GM23338 (cell line): ENCODE measurements at places on chromosomes 2 and 18.
A peak's percentile ranks its signal among the peaks of the same experiment; 100 is the strongest.

GRCh38 chr18:44799907-44800421 lies 119.3 kb downstream of the SETBP1 start:
- no peak for DNase-seq

DNA sequence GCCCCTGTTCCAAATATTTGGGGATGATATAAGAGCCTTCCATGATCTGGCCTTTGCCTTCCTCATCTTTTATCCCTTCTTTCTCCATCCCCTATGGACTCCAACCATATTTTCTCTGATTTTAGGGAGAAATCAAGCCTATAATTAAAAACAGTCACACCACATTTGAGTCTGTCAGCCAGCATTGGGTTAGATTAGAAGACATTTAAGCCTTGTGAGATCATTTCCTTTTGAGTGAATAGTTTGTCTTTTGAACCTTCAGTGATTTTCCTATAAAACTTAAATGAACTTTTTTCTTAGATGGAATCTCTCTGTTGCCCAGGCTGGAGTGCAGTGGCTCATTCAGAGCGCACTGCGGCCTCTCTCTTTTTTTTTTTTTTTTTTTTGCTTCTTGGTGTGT lies 7.6 kb upstream of the C18orf32 start:
- no peak for DNase-seq

DNA sequence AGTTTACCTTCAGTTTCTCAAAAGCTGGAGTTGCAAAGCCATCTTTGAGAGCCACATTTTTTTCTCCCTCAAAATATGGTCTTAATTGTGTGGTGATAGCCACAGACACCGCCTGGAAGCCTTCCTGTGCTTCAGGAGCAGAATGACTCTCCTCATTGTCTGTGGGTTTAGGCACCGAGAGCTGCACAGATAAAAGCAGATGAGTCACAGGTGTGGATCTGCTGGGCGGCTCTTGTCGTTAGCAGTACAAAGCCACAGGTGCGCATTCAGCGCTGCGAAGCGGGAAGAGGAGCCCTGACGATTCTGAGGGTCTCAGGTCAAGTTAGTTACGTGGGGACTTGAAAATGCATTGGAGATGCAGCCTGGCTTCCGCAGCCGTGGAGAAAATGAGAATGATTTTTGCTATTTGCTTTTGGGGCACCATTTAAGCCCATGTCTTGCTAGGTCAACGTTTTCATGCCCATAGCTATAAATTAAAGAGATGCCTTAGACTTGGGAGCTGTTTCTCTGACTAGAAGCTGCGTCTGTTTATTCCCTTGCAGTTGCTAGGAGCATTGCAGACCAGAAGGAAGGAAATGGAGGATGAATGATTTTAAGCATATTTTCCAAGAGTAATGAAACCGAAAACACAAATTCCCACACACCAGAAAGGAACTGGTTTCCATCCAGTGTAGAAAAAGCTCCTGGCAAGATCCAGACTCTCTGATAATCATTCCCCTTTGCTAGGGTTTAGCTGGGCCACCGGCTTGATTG lies 51.5 kb downstream of the KLHL29 start:
- peak; percentile 54 for DNase-seq

- no peak for DNase-seq
These were observed 1158.3 kb downstream of the RPIA start for GRCh38 chr2:89849731-89850130.

- no peak for DNase-seq
These were observed 407.1 kb downstream of the SLC4A3 start for GRCh38 chr2:220034426-220035130.

- DNase-seq: no peak
These were observed 645.3 kb downstream of the NR4A2 start for GRCh38 chr2:155687181-155687580.

- DNase-seq: peak; percentile 16
These were observed 216.4 kb downstream of the BCL2 start for GRCh38 chr18:63102941-63103744.

GRCh38 chr2:122643725-122644329 lies 888.4 kb downstream of the TSN start:
- DNase-seq: no peak

GRCh38 chr18:5543773-5544389 lies at the start of gene EPB41L3:
EPB41L3 (minus strand) TSS chr18:5543997; CDS start chr18:5489183, 54,814 bp downstream.
- peak; percentile 54 for DNase-seq

DNA sequence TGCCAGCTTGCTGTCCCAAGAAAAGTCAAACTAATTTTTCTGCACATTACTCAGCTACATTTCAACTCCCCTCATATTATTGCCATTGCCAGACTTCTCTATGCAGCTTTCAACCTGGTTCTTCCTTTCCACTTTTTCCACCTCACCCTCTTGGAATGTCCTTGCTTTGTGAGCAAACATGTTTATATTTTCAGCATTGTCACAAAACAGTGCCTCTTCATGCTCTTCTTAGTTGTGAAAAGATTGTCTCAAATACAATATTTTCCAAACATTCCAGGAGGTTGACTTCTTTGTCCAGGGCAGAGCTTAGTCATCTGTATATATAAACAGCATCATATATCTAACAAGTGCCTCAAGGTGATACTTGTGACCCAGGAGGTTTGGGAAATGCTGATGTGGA lies 803.3 kb upstream of the CELF4 start:
- no peak for DNase-seq

GRCh38 chr2:33322612-33323011 lies 153.8 kb upstream of the RASGRP3 start:
- DNase-seq: no peak

GRCh38 chr2:101270700-101271259 lies 18.1 kb downstream of the CNOT11 start:
- DNase-seq: no peak

GRCh38 chr2:225994748-225995405 lies 595.4 kb downstream of the NYAP2 start:
- no peak for DNase-seq

DNA sequence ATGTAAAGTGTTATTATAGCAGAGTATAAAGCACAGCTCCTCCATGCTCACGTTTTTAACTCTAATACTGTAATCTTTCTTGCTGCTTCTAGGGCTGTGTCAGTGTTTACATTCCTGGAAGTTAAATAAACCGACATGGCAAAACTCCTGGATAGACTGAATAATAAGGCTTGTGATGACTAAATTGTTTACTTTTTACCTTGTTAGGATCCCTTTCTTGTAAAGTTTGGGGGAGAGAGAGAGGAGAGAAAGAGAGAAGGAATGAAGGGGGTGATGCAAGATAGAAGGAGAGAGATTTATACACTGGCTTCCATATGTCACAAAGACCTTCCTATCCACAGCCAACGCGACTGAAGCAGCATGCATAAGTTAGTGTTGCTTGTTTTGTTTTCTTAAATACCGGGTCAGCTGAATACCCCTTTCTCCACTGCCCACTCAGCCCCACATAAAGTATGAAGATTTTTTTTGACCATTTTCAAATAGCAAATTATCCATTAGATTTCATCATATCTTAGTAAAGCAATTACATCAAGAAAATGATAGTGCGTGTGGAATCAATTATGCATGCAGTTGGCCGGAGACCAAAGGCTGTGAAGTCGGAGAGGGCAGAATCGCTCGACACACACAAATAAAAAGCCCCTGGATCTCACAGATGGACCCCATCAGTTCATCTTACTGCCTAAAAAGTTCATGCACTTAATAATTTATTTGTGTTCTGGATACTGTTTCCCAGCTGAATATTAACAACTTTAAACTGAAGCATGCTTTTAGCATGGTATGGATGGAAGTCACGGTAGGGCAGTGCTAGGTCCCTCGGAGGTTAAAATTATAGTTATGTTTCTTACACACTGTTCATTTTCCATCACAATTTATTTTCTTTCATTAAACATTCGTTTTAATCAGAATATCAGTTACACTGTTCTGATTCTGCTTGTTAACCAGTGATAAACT lies 20.1 kb downstream of the BCL11A start:
- no peak for DNase-seq

DNA sequence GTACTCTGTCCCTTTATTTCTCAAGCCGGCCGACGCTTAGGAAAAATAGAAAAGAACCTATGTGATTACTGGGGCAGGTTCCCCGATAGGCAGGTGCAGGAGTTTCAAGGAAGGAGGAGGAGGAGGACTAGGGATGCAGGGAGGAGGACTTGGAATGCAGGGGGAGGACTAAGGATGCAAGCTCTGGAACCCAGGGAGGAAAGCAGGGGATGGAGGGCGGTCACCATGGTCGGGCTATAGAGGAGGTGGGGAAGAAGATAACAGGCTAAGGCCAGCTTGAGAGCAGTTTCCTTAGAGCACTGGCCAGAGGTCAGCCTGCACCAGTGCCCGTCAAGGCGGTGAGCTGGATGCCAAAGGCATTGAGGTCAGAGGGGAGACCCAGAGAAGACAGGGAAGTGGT lies 18.7 kb upstream of the B3GNT7 start:
- peak; percentile 53 for DNase-seq

DNA sequence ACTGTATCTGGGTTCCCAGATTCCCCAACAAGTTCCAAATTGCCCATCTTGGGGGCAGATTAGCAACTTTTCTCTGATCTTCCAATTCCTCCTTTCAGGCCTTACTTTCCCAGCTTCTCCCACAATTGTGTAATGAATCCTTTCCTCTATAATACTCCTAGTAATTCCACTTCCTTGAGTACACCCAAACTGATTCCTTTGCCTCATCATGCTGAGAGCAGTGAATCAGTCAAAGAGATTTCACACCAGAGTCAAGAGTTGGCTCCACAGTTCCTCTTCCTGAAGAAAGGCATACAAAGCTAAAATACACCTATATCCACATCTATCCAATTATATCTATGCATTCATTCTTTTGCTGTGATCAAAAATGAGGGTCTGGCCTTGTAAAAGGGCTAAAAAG lies 28.6 kb upstream of the DAPL1 start:
- DNase-seq: no peak

- no peak for DNase-seq
These were observed 6.4 kb upstream of the CLEC4F start for GRCh38 chr2:70826696-70827350.

DNA sequence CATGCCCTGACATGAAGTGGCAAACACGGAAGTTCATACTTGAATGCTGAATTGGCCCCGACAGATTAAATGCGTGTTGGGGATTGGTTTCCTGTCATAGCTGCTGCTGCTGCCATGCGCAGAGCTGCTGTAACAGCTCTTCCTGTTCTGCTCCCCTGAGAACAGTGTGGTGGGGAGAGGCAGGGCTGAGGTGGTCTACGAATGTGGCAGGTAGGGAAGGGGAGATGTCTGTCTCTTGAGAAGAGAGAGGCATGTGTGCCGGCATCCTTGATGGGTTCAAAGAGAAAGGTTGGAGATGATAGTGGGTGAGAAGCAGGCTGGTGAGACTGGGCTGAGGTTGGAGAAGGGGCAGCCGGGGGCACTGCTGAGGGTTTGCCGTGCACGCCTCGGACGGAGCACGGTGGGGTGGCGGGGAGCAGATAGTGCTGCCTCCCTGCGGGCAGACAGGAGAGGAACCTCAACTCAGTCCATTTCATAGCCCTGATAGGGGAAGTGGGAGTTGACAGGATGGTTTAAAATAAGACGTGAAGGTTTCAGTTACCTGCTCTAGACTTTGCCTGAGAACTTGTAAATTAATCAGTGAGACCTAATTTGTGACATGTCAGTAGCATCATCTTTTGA lies 46.1 kb downstream of the TMEM185B start:
- DNase-seq: peak; percentile 46

- no peak for DNase-seq
These were observed 1104.0 kb upstream of the PIK3C3 start for GRCh38 chr18:40851014-40851429.

GRCh38 chr2:10923965-10924364 lies 12.2 kb downstream of the KCNF1 start:
- no peak for DNase-seq

DNA sequence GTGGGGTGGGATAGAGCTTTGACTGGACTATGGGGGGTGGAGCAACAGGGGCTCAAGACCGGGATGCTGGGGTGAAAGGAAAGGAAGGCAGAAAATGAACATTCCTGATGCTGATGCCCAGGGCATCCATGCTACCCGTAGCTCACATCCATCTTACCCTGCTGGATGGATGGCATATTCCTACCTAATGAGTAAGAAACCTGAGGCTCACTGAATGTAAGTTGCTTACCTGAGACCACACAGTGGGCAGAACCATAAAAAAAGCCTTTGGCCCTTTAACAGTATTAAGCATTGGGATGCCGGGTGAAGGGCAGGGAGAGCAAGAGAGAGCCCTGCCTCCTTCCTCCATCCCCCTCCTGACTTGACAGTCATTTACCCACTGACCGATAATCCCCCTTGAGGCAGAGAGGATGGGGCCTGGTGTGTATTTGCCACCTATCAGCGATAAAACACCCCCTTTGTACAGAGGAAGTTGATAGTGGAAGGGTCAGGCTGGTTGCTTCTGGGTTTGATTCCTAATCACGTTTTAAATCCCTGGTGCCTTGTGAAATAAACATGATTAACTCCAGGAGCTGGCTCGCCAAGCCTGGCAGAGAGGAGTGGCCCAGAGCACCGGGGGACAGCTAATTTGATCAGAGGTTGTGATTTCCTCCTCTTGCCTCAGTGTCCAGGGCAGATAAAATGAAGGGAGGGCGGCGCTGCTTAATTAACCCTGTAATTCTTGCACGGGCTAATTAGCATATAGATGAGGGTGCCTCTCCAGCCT lies 105.9 kb upstream of the HS6ST1 start:
- DNase-seq: no peak

GRCh38 chr18:40056079-40056692 lies 1898.8 kb upstream of the PIK3C3 start:
- DNase-seq: no peak

GRCh38 chr2:45786030-45786835 lies 134.8 kb downstream of the PRKCE start:
- DNase-seq: no peak

DNA sequence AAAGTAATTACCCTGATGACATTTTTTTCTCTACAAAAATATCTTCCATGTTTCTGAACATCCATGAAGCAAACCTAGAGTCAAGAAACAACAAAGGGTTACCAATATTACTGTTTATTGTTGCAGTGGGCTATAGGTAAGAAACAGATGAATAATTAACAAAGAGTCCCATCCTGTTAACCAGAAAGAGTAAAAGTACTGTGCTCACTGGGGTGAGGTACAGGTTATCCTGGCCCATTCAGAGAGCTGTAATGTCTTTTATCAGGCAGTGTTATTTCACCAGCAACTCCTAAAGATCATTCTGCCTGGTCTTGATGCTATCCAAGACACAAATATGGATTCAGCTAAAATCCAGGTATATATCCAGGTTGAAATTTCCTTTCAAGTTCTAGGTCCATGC lies 754.9 kb downstream of the SATB2 start:
- DNase-seq: no peak

DNA sequence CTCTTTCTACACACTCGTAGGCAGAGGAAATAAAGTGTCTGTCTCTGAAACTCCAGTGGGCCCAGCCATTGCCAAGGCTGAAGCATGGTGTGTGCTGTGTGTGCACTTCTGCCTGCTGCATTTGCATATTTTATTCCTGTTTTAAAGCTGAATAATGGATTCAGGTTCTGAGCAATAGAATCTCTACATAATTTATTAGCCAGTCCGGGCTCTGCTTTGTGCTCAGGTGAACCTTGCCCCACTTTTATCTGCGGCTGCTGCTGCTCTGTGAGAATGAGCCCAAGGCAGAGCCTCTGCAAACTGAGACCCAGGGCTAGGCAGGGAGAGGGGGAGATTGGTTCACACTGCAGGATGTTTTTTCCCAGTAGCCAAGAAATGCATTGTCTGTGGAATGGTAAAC lies 64.6 kb upstream of the SH3BP4 start:
- no peak for DNase-seq
